ENCODE measurements at places on chromosomes 11 and 22.

DNA sequence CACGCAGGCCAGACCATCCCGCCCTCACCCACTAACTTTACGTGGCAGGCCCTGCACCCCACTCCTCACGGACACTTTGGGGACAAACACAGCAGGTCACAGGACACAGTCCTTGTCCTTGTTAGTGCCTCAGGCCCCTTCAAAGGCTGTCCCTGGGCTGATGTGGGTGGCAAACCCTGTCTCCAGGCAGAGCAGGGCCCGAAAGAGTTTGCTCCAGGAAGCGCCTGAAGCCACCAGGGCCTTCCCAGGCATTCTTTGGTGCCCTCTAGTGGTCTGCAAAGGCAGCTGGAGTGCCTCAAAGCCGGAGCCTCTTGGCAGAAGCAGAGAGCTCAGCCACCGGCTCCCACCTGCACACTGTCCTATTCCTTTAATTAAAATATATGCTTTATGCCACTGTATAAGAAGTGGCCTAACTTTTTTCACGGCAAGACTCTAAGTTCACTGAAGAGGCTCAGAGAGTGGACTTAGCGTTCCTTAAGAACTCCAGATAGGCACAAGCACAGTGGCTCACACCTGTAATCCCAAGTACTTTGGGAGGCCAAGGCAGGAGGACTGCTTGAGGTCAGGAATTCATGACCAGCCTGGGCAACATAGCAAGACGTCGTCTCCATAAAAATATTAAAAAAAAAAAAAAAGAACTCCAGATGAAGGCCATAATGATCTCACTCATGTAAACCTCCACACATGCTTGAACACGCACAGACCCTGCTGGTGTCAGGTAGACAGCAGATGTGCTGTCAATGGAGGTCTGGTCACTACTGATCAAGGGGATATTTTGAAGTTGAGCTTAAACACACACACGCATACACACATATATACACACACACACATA, 11.1 kb downstream of the TXN2 start:
- peak; percentile 68 for DNase-seq

DNA sequence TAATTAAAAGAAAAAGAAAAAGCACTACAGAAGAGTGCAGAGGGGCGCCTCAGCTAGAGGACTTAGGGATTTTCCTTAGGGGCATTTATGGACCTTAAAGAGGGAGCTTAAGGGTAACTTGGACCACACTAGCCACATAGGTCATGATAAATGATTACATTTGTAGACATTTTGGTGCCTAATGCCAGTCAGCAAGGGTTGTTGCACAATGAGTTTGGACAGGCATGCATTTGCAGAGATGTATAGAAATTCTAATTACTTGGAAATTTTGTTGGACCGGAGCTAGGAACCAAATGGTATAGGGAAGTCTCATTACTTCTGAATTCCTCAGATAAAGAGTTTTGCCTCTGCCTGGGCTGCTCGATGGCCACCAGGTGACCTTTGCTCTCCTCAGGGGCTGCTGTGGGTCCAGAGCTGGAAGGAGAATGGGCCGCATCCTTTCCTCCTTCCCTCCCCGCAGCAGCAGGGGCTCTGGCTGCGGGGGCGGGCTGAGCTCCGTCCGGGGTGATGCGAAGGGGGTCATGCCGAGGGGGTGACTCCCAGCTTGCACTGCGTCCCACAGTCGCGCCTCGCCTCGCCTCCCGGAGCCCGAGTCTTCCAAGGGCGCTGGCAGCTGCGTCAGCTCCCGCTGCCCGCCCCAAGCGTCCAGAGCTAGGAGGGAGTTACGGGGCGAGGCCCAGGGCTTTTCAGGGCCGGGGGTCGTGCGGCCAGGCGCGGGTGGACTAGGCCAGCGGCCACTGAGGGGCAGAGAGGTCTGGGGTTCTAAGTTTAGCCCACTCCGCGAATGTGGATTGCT, 20.3 kb upstream of the MALAT1 start:
- no peak for DNase-seq

DNA sequence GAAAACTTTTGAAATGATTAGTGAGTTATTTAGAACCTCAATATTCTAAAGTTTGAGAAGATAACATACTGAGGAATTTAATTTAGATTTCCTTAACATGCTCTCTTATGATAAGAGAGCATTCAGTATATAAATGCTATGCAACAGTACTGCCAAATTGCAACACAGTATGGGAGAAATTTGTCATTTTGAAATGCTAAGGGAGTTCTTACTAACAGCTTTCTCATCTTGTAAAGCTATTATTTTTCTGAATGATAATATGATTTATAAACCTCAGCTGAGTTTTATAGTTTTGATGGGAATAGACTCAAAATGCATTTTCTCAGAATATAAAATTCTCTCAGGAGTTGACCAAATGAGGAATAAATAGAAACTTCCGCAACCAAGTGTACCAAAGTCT, 108.4 kb downstream of the SPON1 start:
- DNase-seq: no peak

- DNase-seq: no peak
Measured at GRCh38 chr22:49278340-49278739, 549.3 kb downstream of the BRD1 start.

DNA sequence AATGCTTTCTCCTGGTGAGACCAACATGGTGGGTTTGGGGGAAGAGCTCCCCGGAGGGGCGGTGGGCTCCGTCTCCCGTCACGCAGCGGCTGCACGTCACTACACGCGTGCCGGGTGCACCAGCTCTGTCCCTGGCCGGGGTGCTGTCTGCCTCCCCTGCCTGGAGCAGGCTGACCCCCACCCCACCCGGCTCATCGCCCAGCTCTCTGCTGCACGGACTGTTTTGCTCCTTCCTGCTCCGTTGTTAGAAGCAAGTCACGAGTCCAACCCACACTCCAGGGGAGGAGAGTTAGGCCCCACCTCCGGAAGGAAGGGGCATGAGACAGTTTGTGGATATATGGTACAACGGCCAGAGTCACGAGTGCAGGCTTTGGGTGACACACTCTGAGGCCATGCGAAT, 364.9 kb downstream of the BRD1 start:
- no peak for DNase-seq

- DNase-seq: peak; percentile 2
Measured at GRCh38 chr11:9313648-9314290, 624 bp downstream of the TMEM41B start.

GRCh38 chr11:126327281-126328000, 23.6 kb downstream of the DCPS start:
- no peak for DNase-seq

- no peak for DNase-seq
Measured at GRCh38 chr22:45771057-45771456, 99.4 kb downstream of the ATXN10 start.

GRCh38 chr11:12585861-12586260, 88.4 kb upstream of the TEAD1 start:
- no peak for DNase-seq

GRCh38 chr11:100948936-100949335, 180.7 kb downstream of the PGR start:
- DNase-seq: no peak

DNA sequence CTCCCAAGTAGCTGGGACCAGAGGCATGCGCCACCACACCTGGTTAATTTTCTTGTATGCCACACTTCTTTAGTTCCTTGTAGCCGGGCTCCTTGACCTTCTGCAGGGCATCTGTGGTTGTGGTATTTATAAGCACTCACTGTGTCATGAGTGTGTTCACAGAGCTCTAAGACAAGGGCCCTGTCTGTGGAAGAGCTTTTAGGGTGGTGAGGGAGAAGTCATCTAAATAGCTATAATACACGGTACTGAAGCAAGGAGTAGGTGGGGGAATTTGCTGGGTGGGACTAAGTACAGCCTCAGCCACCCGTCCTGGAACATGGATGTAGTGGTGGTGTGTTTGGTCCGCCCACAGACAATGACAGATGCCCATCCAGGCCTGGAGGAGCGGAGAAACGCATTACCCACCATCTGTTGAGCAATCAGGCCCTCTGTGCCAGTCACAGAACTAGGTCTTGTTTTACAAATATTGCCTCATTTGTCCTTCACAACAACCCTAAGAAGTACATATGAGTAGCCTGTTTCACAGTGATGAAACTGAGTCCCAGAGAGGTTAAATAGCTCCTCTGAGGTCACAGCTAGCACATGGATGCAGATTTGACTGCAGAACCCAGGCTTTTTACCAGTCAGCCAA, 10.1 kb downstream of the ACO2 start:
- no peak for DNase-seq

DNA sequence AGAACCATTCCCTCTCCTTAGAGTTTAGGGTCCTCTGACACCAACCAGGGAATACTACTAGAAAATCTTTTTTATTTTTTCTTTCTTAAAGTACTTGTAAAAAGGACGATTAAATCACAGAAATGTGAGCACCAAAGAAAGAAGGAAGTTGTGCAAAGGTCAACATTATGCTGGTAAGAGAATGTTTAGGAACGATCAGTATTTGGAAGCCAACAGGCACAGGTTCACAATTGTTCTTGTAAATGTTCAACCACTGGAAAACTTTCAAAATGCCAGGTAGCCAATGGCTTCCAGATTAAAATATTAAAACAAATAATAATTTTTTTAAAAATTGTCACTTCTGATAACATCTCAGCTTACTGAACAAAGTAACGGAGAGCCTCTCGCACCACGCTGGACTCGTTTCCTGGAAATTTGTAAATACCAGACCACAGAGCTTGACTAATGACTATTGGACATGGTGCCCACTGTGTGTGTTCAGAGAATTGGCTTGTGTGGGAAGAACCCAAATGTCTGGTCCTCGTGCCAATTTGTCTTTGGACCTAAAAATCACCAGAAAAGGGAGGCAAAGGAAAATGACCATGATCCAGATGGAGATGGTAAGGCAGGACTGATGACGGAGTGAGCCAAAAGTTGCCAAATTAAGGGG, 20.8 kb downstream of the COMMD9 start:
- DNase-seq: no peak

DNA sequence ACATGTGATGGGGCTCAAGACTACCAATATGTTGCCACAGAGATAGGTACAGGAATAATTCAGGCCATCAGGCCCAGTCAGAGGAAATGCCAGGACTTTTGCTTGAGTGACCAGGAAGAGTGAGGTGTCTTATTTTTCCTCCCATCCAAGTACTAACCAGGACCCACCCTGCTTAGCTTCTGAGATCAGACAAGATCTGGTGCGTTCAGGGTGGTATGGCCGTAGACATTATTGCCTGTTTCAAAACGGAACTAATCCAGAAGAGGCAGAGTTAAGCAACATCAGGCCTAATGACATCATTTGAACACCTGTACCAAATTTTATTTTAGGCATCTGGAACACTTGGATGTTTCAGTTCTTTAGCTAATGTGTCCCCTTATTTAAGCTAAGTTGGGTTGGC, 205.5 kb upstream of the POU2AF2 start:
- DNase-seq: no peak

DNA sequence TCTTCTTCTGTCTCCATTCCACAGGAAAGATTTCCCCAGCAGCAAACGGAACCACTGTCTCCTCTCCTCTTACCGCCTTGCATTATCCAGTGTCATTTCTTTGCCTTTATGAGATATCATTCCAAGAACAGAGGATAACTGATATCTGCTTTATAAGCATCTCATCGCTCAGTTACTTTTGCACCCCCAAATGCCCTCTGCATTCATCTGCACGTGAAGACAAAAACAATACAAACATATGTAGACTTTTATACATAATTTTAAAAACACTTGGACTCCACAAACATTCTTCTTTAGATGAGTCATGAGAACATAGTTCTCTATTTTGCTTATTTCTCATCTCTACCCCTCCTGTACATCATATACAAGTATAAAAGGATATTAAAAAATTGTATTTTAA, 512 bp upstream of the OR51T1 start:
- no peak for DNase-seq

DNA sequence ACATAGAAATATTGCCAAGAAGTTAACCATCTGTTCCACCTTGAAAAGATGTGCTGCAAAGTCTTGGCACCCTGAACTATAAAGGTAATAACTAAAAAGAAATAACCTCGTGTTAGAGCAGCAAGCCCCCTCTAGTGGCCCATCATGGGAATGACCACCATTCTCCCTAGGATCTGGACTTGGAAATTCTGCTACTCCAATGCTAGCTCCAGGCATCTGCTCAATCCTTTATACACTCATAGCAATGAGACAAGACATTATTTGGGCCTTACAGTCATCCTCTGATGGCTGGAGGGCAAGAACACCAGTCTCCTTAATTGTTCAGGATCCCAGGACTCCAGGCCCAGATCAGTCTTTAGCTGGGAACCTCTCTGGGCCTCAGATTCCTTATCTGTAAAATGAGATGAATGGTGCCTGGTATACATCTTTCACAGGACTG, 76.0 kb downstream of the CWC15 start:
- DNase-seq: no peak

DNA sequence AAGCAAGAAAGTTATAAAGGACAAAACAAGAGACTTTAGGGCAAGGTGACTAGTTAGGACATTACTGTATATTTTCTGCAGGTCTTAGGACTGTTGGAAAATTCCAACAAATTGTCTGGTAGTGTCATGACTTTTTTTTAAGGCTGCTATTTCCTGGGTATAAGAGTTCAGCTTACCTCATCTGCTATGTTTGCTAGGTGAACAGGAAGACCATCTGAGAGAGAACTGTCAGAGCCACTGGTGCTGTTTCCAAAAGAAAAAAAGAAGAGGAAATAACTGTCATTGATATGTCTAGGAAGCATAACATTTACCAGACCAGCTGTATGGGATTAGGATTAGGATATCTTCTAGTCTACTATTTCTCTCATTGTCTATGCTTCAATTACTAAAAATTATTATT, 26.3 kb upstream of the MTCH2 start:
- DNase-seq: no peak

- DNase-seq: no peak
Measured at GRCh38 chr22:27336151-27337090, 465.1 kb downstream of the MN1 start.

- no peak for DNase-seq
Measured at GRCh38 chr11:71946144-71946571, 17.3 kb downstream of the RNF121 start.

DNA sequence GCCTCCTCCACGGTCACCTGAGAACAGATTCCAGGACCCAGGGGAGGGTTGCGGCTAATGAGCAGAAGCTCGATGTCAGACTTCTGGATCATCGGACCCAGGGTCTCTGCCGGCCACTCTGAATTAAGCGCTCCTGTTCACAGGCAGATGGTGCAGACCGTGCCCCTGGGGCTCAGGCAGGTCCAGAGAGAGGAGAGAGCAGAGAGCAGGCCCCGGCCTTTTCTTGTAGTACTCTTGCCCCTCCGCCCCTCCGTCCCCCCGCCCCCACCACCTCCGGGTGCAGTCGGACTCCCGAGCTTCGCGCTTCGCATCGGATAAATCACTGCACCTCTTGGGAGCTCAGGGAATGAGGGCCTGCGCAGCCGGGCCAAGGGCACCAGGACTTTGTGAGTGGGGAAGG, 50.3 kb downstream of the RPS6KA4 start:
- DNase-seq: no peak

- no peak for DNase-seq
Measured at GRCh38 chr11:74936087-74936486, 12.8 kb downstream of the XRRA1 start.

- DNase-seq: no peak
Measured at GRCh38 chr11:15836795-15837194, 519.6 kb downstream of the SOX6 start.

GRCh38 chr11:107202241-107202640, 184.0 kb upstream of the GUCY1A2 start:
- no peak for DNase-seq

Data from activated T-cell treated with anti-CD3 and anti-CD28 coated beads for 1 hour (primary cell).